ENCODE measurements at places on chromosomes 13 and 19. TPM values are rescaled to one million over a fixed set of nuclear protein-coding genes. Genes with fewer than 3 reads are reported as not detected.

Gene ZNF793
- 0.44 TPM for total RNA-seq

Gene KLK2
- total RNA-seq = not detected

Gene ZFP36
- total RNA-seq = 4.6 TPM

Gene ADGRE2
- 1.3 TPM for total RNA-seq

Gene LGALS7B
- total RNA-seq = not detected

Gene TMEM221
- not detected for total RNA-seq

Gene FAM216B
- total RNA-seq = not detected

Gene ZNF229
- total RNA-seq = 18.6 TPM

Gene ZSCAN4
- 0.22 TPM for total RNA-seq

Gene CEACAM6
- not detected for total RNA-seq

Gene STARD13
- 58.7 TPM for total RNA-seq

Gene DNAJC15
- total RNA-seq = 11.3 TPM

Data from placental pericyte (primary cell).